ENCODE measurements at places on chromosomes 5 and 9. TPM values are rescaled to one million over a fixed set of nuclear protein-coding genes. Genes with fewer than 3 reads are reported as not detected.

The NTRK2 gene
- total RNA-seq, result 35.6 TPM

- H3K27ac ChIP-seq, result peak overlapping the region; percentile 68
- peaks cover 6% of the 10 kb centered on the region for H3K27me3 ChIP-seq
- peaks cover 27% of the 10 kb centered on the region for H3K4me1 ChIP-seq
Observed at GRCh38 chr5:171700318-171700912, 85.2 kb upstream of the SMIM23 start.

DNA sequence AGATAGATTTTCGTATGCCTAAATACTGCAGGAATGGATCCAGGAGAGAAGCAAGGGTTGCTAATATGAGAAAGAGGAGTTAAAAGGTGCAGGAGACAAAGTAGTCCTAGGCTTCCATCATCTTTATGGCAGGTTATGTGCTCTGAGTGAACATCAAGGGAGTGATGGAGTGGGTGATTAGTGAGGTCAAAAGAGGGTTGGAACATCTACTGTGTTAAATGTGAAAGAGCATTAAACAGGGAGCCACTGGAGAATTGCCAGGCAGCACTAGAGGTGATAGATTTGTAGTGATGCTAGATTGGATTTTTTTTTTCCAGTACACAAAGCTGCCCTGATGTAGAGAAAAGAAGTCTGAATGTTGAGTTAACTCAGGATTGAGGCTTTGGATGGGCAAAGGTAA, 199.3 kb downstream of the NMUR2 start:
- no peaks in the 10 kb centered on the region for H3K4me1 ChIP-seq
- no peak overlapping the region for H3K4me3 ChIP-seq
- H3K27me3 ChIP-seq, result no peaks in the 10 kb centered on the region
- DNase-seq, result no peak
- no peaks in the 10 kb centered on the region for H3K36me3 ChIP-seq
- H3K27ac ChIP-seq, result no peak overlapping the region

- H3K4me1 ChIP-seq, result no peaks in the 10 kb centered on the region
- no peak for DNase-seq
- no peak overlapping the region for H3K4me3 ChIP-seq
- H3K27ac ChIP-seq, result no peak overlapping the region
Observed at GRCh38 chr9:126690431-126691051, 76.8 kb downstream of the LMX1B start.

DNA sequence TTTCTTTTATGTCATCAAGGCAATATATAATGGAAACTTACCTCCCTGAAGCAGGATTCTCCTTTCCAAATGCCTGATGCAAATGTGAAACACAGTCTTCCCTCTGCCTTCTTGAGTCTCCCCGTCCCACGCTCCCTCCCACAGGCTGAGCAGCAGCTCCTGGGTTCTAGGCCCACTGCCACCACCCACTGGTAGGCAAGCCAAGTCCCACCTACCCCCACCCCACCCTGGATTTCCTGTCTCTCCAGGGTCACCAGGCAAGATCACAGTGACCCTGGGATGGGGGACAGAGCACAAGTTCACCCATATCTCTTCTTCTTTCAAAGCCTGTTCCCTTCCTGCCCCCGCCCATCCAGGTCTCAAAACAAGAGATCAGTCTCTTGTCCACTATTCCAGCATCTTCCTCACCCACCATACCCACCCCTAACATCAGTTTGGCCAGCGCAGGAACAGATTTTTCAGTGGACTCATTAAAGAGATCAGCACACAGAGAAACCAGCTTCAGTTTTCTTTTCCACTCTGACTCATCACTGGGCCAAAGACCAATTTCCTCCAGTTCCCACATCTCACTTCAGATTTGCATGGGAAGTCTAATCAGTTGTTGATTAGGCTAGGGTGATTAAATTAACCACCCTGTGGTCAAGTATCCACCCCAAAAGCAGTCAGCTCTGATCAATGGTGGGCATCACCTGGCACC, 151.5 kb downstream of the ACTL7B start:
- no peaks in the 10 kb centered on the region for H3K36me3 ChIP-seq
- no peak overlapping the region for H3K4me3 ChIP-seq
- no peaks in the 10 kb centered on the region for H3K27me3 ChIP-seq
- peak; percentile 44 for DNase-seq
- no peaks in the 10 kb centered on the region for H3K4me1 ChIP-seq
- no peak overlapping the region for H3K27ac ChIP-seq

GRCh38 chr5:115480271-115480670, 64.3 kb downstream of the FEM1C start:
- H3K36me3 ChIP-seq, result no peaks in the 10 kb centered on the region
- no peaks in the 10 kb centered on the region for H3K4me1 ChIP-seq
- no peak for DNase-seq
- H3K27me3 ChIP-seq, result peaks cover 3% of the 10 kb centered on the region
- H3K4me3 ChIP-seq, result no peak overlapping the region
- H3K27ac ChIP-seq, result no peak overlapping the region

GRCh38 chr9:5872511-5872910, 18.2 kb upstream of the MLANA start:
- H3K36me3 ChIP-seq, result no peaks in the 10 kb centered on the region
- H3K4me3 ChIP-seq, result no peak overlapping the region
- H3K4me1 ChIP-seq, result no peaks in the 10 kb centered on the region
- no peaks in the 10 kb centered on the region for H3K27me3 ChIP-seq
- no peak for DNase-seq

DNA sequence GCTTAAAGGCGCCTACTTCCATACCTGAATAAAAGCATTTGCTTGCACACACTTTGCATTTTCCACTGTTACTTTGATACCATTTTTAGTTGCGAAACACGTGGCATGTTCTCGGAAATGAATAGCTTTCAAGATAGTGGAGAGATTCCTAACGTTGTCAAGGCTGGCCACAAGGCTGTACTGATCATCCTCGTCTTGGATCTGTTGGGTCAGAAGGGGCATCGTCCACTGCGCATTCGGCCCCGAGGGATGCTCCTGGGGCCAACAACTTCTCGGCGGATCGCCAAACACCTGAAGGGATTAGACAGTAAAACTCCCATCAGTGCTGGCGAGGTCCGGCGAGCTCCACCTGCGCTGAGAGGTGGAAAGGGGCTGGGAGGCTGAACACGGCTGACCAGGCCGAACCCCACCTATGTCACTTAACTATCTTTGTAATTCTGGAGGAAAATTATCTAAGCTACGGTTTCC, 599 bp downstream of the RAD1 start:
- H3K36me3 ChIP-seq, result peaks cover 21% of the 10 kb centered on the region
- peak overlapping the region; percentile 91 for H3K4me3 ChIP-seq
- H3K27ac ChIP-seq, result peak overlapping the region; percentile 93
- peaks cover 7% of the 10 kb centered on the region for H3K4me1 ChIP-seq
- no peak for DNase-seq
- H3K27me3 ChIP-seq, result no peaks in the 10 kb centered on the region

GRCh38 chr5:121872856-121873255, 21.2 kb downstream of the FTMT start:
- no peak overlapping the region for H3K27ac ChIP-seq
- H3K27me3 ChIP-seq, result no peaks in the 10 kb centered on the region
- no peaks in the 10 kb centered on the region for H3K4me1 ChIP-seq
- H3K36me3 ChIP-seq, result no peaks in the 10 kb centered on the region
- DNase-seq, result peak; percentile 72
- H3K4me3 ChIP-seq, result no peak overlapping the region

DNA sequence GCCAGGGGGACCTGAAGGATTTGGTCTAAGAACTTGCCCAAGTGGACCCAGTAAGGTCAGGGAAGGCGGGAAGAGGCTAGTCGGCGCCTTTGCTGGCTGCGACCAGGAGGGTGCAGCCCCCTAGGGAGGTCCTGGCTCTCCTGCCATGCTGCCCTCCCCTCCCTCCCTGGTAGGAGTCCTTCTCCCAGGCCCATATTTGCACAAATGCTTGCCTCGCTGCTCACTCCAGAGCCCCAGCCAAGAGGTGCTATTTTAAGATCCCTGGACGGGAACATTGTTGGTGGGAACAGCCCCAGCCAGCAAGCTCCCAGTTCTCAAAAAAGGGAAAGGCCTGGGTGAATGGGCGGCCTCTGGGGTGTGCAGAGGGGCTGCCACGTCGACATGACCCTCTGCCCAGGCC, 4.3 kb upstream of the IL17B start:
- no peaks in the 10 kb centered on the region for H3K27me3 ChIP-seq
- peak overlapping the region; percentile 78 for H3K27ac ChIP-seq
- peak; percentile 71 for DNase-seq
- no peak overlapping the region for H3K4me3 ChIP-seq
- no peaks in the 10 kb centered on the region for H3K36me3 ChIP-seq

DNA sequence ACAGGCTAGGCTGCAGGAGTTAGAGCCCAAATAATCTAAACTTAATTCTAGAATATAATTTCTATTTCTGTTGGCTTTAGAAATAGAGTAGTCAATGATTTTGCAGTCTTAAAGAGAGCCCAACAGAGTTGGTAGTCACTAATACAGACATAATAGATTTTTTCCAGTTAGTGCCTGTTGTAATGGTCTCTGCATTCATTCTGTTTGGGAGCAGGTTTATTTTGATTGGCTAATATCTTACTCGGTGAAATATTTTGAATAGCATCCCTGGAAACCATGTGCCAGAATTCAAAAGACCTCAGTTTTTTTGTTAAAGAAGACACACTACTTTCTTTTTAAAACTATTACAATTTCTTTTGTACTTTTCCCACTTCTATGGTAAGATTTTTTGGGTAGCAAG, 107.2 kb downstream of the RASGRF2 start:
- no peaks in the 10 kb centered on the region for H3K36me3 ChIP-seq
- no peak overlapping the region for H3K4me3 ChIP-seq
- H3K27ac ChIP-seq, result no peak overlapping the region
- no peaks in the 10 kb centered on the region for H3K27me3 ChIP-seq
- no peak for DNase-seq

The PCDHB12 gene
- total RNA-seq, result 2.4 TPM

- no peaks in the 10 kb centered on the region for H3K4me1 ChIP-seq
- no peak overlapping the region for H3K4me3 ChIP-seq
- H3K27ac ChIP-seq, result no peak overlapping the region
Observed at GRCh38 chr5:121897341-121897740, 45.7 kb downstream of the FTMT start.

DNA sequence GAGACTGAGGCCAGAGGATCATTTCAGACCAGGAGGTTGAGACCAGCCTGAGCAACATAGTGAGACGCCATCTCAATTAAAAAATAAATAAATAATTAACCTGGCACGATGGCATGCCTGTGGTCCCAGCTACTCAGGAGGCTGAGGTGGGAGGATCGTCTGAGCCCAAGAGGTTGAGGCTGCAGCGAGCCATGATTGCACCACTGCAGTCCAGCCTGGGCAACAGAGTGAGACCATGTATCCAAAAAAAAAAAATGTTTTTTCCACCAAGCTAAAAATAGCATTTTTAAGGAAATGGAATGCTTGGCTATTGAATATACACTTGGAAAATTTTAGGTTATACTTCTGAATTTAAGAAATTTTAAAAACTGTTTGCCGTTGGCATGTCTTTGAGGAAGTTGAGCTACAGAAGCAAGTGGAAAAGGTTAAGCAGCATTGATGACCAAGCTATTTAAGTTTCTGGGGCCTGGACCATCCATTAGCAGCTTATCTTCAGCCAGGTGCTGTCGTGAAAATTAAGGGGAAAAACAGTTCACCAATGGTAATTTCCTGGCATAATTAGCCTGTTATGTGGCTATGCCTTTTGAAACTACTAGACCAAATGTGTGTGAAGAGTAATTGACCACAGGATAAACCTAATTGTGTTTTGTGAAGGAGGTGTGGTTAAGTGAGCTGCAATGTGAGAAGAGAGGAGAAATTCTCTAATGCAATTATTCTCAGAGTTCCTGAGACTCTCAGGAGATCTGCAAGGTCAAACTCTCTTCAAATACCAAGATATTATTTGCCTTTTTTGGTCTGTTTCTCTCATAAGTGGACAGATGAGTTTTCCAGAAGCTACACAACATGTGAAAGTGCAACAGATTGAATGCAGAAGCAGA, 21.0 kb downstream of the F2R start:
- DNase-seq, result peak; percentile 91
- H3K27me3 ChIP-seq, result no peaks in the 10 kb centered on the region
- H3K4me3 ChIP-seq, result no peak overlapping the region
- H3K36me3 ChIP-seq, result peaks cover 9% of the 10 kb centered on the region
- peak overlapping the region; percentile 68 for H3K27ac ChIP-seq

- H3K27me3 ChIP-seq, result no peaks in the 10 kb centered on the region
- H3K27ac ChIP-seq, result no peak overlapping the region
- no peaks in the 10 kb centered on the region for H3K36me3 ChIP-seq
- DNase-seq, result no peak
Observed at GRCh38 chr9:133975511-133975910, 16.6 kb downstream of the VAV2 start.

- H3K36me3 ChIP-seq, result no peaks in the 10 kb centered on the region
- no peak overlapping the region for H3K4me3 ChIP-seq
- no peak overlapping the region for H3K27ac ChIP-seq
- DNase-seq, result no peak
- no peaks in the 10 kb centered on the region for H3K27me3 ChIP-seq
- H3K4me1 ChIP-seq, result peaks cover 4% of the 10 kb centered on the region
Observed at GRCh38 chr9:84061613-84062193, 81.1 kb downstream of the RMI1 start.

GRCh38 chr5:55226934-55227663, at the start of gene MCIDAS:
Gene MCIDAS, minus strand, starts transcription at chr5:55227315. Its CDS starts 177 bp downstream, at chr5:55227138.
- peaks cover 41% of the 10 kb centered on the region for H3K4me1 ChIP-seq
- no peaks in the 10 kb centered on the region for H3K36me3 ChIP-seq
- H3K27me3 ChIP-seq, result peaks cover 100% of the 10 kb centered on the region
- peak within 1 kb of the TSS; percentile 30 for H3K4me3 ChIP-seq
- no peak within 1 kb of the TSS for H3K27ac ChIP-seq

DNA sequence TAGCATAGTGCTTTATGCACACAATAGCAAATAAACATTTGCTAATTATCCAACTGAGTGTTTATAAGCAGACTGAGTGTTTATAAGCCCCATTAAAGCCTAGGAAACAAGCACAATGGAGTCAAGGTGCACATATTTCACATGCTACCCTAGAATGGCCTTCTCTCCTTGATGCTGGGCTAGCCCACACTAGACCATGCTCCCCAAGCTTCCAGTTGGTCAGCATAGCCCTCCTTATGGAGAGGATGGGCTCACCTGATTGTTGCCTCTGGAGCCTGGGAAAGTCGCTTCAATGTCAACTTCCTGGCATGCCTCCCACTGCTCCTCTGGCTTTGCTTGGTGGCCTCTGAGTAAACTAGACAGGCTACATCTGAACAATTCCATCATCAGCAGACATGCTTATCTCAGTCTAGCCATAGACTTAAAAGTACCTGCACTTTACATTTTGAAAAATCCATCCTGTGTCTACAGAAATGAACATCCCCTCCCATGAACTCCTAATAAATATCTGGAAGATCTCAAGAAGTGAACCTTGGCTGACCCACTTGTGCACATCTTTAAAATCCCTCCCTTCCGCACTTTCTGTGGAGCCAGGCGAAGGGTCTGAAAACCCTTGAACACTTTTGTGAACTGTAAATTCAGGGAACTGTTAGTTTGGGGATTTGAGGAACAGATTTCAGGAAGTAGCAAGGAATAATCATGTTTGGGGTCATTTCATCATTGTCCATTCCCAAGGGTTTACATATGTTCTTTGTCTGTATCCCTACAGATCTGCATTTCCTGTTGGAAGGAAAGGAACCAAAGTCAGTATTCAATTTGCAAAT, 486.6 kb downstream of the ARHGEF28 start:
- no peaks in the 10 kb centered on the region for H3K27me3 ChIP-seq
- H3K27ac ChIP-seq, result peak overlapping the region; percentile 48
- peak; percentile 95 for DNase-seq
- H3K36me3 ChIP-seq, result no peaks in the 10 kb centered on the region

GRCh38 chr5:40798801-40799210, 632 bp upstream of the PRKAA1 start:
- peaks cover 5% of the 10 kb centered on the region for H3K4me1 ChIP-seq
- H3K27me3 ChIP-seq, result no peaks in the 10 kb centered on the region
- DNase-seq, result no peak
- H3K4me3 ChIP-seq, result peak overlapping the region; percentile 79
- peaks cover 2% of the 10 kb centered on the region for H3K36me3 ChIP-seq

The SEMA5A gene
- 26.5 TPM for total RNA-seq

The LRRC70 gene
- 5.8 TPM for total RNA-seq

The TAS2R1 gene
- not detected for total RNA-seq

Data from muscle of leg (tissue), 16 donors.